ENCODE measurements at places on chromosomes 4 and X.

- DNase-seq: no peak
Measured at GRCh38 chr4:3225071-3225850, 23.7 kb upstream of the MSANTD1 start.

DNA sequence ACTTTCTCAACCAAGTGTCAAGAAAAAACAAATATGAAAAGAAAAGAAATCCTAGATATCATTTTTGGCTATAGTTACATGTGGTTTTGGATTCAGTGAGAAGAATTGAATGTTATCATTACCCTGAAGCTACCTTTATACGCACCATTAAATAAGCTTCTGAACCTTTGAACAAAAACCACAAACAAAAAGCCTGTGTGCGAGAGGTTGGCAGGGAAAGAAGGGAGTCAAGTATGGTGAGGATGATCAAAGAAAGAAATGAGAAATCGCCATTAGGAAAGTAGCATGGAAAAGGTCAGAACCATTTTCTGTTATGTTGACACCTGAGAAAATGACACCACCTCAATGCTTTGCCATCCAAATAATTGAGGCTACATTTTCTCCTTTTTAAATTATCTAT, 1.2 kb upstream of the SLC7A11 start:
- no peak for DNase-seq

DNA sequence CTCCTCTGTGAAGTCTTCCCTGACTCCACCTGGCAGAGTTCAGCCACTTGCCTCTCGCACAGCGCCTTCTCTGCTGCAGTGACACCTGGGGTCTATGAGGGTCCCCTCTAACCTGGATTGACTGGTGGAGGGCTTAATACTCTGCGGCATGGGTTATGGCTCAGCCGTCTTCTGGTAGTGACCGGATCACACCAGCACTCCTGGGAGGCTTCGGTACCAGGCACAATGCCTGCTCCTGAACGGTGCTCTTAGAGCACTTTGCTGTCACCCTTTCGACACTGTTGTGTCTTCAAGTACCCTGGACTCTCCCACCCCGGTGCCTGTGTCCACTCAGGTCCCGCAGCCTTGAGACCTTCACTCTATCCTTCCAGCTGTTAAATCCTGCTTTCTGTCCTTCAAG, 50.0 kb downstream of the C4orf50 start:
- no peak for DNase-seq

DNA sequence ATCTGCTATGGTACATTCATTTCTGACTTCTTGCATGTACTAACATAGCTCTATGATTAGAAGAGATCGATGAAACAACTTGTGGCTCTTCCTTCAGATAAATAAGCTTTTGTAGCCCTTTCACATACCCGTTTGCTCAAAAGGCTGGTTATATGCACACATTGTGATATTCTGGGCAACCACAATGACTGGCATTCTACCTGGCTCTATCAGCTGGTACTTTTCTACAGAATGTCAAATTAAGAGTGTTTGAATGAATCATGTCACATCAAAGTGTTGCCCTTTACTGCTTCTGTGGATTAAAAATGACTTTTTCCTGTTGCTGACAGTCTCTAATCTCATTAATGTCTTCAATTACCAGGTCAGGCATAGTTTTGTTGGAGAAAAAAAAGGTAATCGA, 11.6 kb downstream of the PGRMC1 start:
- no peak for DNase-seq

DNA sequence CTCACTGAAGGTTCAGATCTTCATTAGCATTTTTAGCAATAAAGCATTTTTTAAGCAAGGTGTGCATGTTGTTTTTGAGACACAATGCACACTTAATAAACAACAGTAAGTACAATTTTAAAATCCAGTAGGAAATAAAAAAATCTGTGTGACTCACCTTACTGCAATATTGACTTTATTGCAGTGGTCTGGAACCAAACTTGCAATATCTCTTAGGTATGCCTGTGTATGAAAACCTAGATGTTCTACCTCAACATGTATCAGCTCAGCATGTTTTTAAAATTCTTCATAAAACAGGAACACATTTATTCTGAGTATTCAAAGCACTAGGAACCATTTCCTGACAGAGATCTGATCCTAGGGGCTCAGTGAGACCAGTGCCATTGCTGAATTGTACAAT, 26.7 kb downstream of the NR0B1 start:
- no peak for DNase-seq
